SK-N-SH (cell line): ENCODE measurements at places on chromosomes 5 and 9.

GRCh38 chr5:113132564-113132963 is 156.0 kb downstream of the DCP2 start:
- DNase-seq = no peak

DNA sequence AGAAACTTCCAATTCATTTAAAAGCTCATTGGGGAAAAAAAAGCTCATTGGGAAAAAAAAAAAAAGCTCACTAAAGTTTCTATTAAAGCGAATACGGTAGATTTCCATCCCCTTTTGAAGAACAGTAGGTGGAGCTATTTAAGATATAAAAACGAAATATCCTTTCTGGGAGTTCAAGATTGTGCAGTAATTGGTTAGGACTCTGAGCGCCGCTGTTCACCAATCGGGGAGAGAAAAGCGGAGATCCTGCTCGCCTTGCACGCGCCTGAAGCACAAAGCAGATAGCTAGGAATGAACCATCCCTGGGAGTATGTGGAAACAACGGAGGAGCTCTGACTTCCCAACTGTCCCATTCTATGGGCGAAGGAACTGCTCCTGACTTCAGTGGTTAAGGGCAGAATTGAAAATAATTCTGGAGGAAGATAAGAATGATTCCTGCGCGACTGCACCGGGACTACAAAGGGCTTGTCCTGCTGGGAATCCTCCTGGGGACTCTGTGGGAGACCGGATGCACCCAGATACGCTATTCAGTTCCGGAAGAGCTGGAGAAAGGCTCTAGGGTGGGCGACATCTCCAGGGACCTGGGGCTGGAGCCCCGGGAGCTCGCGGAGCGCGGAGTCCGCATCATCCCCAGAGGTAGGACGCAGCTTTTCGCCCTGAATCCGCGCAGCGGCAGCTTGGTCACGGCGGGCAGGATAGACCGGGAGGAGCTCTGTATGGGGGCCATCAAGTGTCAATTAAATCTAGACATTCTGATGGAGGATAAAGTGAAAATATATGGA is at the start of gene PCDHGA12:
Gene PCDHGA12, plus strand, starts transcription at position 176 of the 782 bp plus-strand sequence. Its CDS starts 253 bp downstream, at position 429.
- no peak for DNase-seq

- no peak for DNase-seq
Observed at GRCh38 chr9:102362470-102363132, 624.2 kb upstream of the GRIN3A start.

- no peak for DNase-seq
Observed at GRCh38 chr9:133477992-133478850, 678 bp downstream of the SLC2A6 start.

DNA sequence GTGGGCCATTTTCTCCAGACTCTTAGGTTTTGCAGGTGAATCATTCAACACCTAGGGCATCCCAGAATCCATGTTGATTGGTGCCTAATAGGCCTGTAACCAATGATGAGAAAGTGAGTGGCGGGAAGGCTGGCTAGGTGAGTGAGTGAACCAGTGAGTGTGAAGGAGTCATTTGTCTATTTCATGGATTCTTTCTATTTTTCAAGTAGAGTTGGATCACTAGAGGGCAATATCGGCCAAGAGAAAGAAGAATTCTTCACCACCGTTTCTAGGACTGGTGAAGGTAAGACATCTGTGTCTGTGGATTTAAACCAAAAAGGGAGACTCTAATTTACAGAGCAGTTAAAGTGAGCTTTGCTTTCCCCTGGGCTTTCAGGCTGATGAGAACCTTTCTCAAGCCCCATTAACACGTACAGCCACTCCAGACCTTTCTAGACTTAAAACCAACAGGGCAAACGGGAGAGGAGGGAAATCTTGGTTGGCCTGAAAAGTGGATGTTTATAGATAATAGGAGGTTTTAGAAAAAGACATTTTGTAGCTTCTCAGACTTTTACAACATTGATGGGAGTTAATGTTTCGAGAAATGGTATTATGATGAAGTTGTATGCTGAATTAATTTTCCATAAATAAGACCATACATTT is 114.3 kb upstream of the IL12B start:
- DNase-seq = peak; percentile 44

DNA sequence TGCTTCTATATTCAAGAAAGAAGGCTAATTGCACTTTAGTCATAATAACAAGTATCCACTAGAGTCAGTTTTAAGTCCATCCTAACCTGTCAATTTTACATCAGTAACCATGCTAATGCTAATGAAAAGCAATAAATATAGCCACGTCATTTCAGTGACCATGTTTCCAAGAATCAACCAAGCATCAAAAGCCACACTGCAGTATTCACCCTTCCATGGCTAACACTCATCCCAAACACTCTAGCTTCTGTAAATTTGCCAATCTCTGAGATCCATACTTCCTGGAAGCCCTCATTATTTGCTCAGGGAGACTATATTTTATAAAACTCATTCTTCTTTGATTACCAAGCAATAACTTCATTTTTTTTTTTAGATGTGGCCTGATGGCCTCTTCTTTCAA is 712.0 kb downstream of the CETN3 start:
- DNase-seq = no peak
